Activated naive CD8-positive, alpha-beta T cell treated with anti-CD3 and anti-CD28 coated beads for 36 hours (primary cell): ENCODE measurements at places on chromosomes 6 and 20. TPM values are rescaled to one million over a fixed set of nuclear protein-coding genes. Genes with fewer than 3 reads are reported as not detected.

The TRIM31 gene
- not detected for total RNA-seq

The MUC21 gene
- not detected for total RNA-seq

The SLC17A1 gene
- total RNA-seq, result not detected

The C6orf163 gene
- 0.98 TPM for total RNA-seq

The SMLR1 gene
- not detected for total RNA-seq

DNA sequence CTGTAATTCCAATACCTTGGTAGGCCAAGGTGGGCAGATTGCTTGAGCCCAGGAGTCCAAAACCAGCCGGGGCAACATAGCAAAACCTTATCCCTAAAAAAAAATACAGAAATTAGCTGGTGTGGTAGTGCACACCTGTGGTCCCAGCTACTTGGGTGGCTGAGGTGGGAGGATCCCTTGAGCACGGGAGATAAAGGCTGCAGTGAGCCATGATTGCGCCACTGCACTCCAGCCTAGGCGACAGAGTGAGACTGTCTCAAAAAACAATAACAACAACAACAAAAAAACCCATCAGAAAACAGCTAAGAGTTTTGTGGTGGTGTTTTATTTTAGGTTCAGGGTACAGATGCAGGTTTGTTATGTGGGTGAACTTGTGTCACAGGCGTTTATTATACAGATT lies 42.9 kb upstream of the FANCE start:
- DNase-seq, result no peak

- DNase-seq, result no peak
These were observed 193.1 kb downstream of the ATXN1 start for GRCh38 chr6:16568128-16568527.

DNA sequence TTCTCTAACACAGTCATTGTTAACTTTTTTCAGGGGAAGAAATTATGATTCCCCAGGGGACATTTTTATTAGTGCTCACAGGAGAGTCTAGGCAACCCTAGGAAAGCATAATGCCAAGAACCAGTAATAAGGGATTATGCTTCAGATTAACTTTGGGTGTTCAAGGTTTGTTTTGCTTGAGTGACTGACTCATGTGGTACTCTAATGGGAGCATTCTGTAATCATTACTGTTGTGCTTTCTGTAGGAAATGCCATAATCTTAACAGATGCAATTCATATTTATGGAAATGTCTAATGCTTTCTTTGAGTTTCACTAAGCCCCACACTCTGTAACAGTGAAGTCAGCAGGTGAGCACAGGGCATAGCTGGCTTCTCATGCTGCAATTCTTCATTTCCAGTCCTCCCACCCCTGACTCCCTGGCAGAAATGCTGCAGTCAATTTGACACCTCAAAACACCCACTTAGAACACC lies 263.4 kb upstream of the MAN1A1 start:
- no peak for DNase-seq

DNA sequence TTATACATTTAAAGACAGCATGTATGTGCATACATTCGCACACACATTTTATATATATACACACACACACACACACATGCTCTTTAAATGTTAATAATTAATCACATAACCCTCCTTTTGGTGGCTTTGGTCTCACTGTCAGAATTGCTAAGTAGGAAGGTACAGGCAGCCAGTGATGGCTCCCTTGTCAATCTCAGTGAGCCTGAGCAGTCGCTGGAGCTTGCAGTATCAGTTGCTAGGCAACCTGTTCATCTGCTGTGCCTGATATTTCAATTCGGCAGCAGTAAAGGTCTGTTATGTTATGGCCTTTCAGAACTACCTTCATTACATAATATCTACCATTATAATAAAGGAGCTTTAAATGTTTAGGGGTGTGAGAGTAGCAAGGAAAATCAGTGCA lies 374.3 kb downstream of the LMBRD1 start:
- DNase-seq, result no peak

DNA sequence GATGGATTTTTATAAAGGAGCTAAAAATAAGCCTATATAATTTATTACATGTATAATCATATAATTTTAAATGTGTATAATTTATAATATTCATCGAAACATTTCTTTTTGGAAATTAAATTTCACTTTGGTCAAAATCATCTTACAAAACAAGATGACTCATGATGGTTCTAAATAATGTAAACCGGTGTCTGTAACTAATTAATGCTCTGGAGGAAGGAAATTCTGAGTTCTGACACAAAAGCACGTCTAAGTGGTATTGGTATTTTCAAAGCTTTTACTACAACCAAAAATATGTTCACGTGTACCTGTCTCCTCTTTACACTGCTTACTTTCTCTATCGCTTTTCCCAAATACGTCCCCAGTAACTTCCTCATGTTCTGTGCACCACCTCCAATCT lies 134.1 kb downstream of the MTHFD1L start:
- no peak for DNase-seq

DNA sequence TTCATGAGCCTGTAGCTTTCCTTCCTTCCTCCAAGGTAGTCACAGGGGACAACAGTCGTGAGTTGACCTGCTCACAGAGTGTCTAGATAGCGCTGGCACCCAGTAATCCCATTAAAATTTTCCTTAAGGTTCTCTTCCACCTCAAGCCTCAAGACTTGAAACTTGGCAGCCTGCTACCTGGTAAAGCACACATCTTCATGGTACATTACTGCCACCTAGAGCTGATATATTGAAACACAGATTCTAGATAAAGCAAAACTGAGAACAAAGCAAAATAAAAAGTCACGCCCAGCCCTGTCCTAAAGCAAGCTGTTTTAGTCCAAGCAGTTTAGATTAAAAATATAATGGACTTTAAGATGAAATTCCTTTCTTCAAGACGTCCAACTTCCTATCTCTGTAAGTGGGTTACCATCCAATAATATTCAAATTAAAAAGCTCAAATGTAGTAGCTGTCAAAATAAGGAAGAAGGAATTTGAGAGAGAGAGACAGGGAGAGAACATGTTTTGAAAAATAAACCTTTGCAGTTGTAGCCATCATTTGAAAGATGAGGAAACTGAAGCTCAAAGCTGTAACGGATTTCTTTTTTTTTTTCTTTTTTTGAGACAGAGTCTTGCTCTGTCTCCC lies 50.7 kb upstream of the CD83 start:
- no peak for DNase-seq

GRCh38 chr6:55578537-55579363 lies at the start of gene HMGCLL1:
HMGCLL1 (minus strand) TSS chr6:55579192; CDS start chr6:55579055, 137 bp downstream.
- DNase-seq, result no peak
